ENCODE measurements at places on chromosomes 7 and 10. TPM values are rescaled to one million over a fixed set of nuclear protein-coding genes. Genes with fewer than 3 reads are reported as not detected.

- DNase-seq = no peak
These were observed 106.6 kb downstream of the PRKCQ start for GRCh38 chr10:6473430-6473829.

- peak; percentile 45 for DNase-seq
These were observed 573.1 kb upstream of the FOXK1 start for GRCh38 chr7:4108951-4109350.

- no peak for DNase-seq
These were observed 81.8 kb downstream of the JMJD1C start for GRCh38 chr10:63384001-63384400.

- no peak for DNase-seq
These were observed 110.0 kb upstream of the JCAD start for GRCh38 chr10:30169342-30169741.

DPP6 gene
- 0.30 TPM for total RNA-seq

ANKRD61 gene
- total RNA-seq = not detected

DNA sequence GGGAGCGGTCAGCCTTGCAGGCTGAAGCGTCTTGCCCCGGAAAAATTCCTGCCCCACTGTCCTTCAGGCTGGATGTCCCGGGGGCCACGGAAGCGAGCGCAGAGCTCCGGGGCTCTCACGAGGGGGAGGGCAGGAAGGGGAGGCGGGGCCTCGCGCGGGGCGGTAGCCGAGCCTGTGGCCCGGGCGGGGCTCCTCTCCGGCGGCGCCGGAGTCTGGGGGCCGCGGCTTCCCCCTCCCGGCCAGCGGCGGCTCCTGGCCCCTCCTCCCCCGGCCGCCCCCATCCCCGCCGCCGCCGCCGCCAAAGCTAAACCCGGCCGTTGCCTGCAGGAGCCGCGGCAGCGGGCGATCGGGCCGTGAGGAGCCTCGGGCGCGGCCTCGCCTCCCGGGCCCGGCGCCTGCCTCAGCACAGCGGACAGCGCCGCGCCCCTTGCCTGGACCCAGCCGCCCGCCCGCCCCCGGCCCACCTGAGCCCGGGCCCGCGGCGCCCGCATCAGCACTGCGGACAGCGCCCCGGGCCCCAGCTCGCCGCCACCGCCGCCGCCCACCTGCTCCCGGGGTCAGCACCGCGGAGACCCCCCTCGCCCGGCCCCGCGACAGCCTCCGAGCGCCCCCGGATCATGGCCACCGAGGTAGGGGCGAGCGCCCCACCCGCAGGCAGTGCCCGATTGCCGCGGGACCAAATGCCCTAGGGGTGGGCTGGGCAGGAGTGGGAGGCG lies at the start of gene GOLGA7B:
TSS of gene GOLGA7B (plus strand) at position 157 of the 716 bp plus-strand sequence. CDS start at position 618, 461 bp downstream.
- no peak for DNase-seq

INSYN2A gene
- not detected for total RNA-seq

TSPAN15 gene
- total RNA-seq = 18.1 TPM

DNA sequence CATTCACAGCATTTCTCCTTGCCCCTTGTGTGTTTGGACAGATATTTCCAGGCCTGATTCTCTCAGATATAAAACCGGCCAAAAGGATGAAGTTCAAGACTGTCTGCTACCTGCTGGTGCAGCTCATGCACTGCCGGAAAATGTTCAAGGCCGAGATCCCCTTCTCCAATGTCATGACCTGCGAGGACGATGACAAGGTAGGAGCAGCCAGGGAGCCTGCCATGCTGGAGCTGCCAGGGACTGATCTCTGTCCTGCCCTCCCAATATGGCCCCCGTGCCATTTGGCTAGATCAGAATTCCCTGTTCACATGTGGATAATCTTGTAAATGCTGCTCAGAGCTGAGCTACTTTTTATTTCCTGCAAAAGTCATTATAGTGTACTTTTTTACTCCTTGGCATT lies 87.8 kb downstream of the ADCY1 start:
- DNase-seq = no peak

DNA sequence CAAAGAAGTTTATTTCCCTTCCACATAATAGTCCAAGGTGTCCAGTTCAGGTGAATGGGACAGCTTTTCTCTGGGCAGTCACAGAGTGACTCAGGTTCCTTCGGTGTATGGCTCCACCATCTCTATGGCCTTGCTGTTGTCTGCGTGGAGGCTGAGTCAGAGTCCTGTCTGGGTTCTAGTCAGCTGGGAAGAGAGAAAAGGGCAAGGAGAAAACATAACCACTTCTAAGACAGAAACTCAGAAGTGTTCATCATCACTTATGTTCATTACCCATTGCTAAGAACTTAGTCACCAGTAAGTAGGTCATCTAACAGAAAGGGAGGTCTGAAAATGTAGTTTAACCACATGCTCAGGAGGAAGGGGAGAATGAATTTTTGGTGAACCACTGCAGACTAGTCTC lies 32.4 kb upstream of the CCDC7 start:
- no peak for DNase-seq

- no peak for DNase-seq
These were observed 25.8 kb upstream of the PPP2R2D start for GRCh38 chr10:131874991-131875451.

DPY19L1 gene
- 8.1 TPM for total RNA-seq

BTBD16 gene
- 0.85 TPM for total RNA-seq

SPDYE2B gene
- total RNA-seq = not detected

DNA sequence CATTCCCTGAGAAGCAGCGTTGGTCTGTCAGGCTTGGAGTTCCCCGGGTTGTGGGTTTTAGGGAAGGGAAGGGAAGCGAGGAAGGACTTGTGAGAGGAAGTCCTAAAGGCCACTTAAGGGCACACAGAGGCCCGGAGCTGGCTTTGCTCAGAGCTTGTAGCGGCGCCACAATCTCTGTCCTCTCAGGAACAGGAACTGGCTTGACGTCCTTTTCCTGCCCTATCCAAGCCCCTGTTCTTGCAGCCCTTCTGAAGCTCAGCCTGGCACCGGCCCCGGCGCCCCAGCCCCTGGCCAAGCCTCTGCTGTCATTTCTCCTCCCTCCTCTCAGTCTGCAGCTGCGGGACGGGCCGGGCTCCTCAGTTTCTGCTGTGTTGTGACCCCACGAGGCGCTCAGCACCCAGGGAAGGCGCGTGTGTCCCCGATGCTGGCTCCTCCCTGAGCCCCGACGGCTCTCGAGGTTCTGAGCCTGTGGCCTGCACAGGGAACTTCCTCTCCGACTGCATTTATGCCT lies at the start of gene GIMAP8:
TSS of gene GIMAP8 (plus strand) at position 140 of the 511 bp plus-strand sequence. CDS start 16,069 bp downstream, outside the sequence.
- DNase-seq = no peak

VSTM4 gene
- total RNA-seq = 6.0 TPM

DNA sequence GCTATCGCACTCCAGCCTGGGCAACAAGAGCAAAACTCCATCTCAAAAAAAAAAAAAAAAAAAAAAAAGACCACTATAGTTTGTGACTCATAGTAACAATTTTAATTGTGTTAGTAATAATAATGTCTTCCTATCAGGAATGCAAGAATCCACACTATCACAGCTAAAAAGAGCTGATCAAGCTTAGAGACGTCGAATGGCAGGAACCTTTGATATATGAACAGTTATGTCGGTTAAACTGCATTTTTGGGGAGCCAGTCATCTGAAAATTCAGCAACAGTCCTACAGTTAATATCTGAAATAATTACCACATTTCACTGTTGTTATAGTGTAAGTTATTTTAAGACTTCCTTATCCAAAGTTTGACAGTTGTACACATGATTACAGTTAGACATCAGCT lies 8.8 kb downstream of the PHYH start:
- no peak for DNase-seq

DNA sequence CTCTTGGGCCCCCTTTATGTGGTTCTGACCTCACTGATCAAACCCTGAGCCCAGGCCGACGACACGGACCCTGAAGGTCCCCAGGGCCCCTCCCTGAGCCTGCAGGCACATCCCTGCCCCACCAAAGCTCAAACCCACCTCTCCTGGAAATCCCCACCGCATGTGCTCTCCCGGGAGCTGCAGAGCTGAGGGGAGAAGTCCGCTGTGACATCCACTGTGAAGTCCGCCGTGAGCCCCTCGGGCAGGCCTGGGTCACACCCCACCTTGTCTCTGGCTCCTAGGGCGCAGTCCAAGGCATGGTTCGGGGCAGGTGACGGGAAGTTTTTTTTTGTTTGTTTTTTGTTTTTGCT lies 100.2 kb downstream of the MICALL2 start:
- DNase-seq = peak; percentile 62

IGF2BP3 gene
- total RNA-seq = not detected

GOT1 gene
- total RNA-seq = 46.2 TPM

DNA sequence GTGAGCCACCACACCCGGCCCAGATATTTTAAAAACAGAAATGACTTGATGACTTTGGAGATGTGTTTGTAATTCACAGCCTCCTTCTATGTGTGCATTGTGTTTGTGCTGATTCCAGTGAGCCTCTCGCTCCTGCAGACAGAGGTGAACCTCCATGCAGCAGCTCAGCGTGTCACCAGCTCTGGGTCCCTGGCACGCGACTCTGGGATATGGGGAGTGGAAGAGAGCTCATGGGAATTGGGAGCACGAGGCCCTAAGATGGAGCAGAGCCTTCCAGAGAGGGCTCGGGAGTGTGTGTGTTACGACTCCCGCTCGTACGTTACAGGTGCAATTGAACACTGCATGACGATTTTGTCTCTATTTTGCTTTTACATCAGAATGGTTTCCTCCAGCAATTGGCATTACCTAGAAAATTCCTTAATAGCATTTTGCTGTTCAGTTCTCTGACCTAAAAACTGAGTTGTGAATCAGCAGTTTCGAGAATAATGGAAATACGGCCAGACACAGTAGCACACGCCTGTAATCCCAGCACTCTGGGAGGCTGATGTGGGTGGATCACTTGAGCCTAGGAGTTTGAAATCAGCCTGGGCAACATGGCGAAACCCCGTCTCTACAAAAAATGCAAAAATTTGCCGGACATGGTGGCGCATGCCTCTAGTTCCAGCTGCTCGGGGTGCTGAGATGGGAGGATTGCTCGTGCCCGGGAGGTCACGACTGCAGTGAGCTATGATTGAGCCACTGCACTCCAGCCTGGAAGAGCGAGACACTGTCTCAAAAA lies 204.6 kb downstream of the CUX1 start:
- no peak for DNase-seq

DNA sequence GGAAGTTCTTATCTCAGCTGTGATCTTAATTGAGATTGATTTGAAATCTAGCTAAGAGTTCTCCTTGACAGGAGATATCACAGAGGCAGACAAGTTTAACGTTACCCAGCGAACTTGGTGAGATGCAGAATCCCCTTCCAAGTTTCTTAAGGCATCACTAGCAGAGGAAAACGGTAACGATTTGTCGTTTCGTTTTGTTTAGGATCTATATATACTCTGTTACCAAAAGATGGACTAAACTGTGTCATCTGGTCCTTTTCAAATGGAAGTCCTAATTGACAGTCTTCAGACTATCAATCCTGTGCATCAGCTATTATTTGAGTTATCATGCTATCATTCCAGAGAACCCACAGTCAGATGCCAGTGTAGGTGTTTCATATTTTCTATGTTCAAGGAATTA lies 316.7 kb upstream of the SORCS1 start:
- DNase-seq = no peak

GRCh38 chr10:122503012-122503411 lies 41.7 kb downstream of the HTRA1 start:
- no peak for DNase-seq

ITIH5 gene
- 3.8 TPM for total RNA-seq

DNA sequence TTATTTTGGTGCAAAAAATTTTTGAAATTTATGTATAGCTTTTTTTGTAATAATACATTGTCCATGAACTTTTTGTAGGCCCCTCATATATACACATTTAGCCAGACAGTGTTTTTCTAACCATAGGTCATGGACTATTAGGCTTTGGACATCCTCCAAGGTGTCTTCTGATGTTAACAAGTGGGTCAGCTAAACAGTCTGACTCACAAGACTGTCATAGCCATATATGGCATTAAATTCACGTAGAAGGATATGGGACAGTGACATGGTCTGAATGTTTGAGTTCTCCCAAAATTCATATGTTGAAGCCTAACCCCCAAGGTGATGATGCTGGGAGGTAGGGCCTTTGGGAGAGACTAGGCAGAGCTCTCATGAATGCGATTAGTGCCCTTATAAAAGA lies 14.0 kb upstream of the NUB1 start:
- DNase-seq = no peak

NODAL gene
- not detected for total RNA-seq

Measured in suprapubic skin (tissue), 4 donors.